ENCODE measurements at places on chromosomes 6 and 20.

DNA sequence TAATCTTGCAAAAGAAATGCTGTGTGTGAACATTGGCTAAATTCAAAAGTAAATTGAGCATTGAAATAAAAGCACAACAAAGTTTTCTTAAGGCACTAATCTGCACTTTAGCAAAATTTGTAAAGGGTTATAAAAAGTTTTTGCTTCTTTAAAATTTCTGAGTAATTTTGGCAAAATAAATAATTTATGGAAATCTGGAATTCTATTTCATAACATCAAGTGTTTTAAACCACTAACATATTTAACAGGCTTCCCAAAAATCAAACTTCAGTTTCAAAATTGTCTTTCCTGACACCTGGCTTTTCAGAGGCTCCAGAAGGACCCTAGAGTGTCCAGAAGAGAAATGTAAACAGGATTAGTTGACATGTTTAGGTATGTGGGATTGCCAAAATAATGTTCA, 4.5 kb upstream of the RNGTT start:
- peaks cover 13% of the 10 kb centered on the region for H3K4me1 ChIP-seq
- H3K4me3 ChIP-seq, result no peak overlapping the region
- no peak for DNase-seq
- H3K36me3 ChIP-seq, result peaks cover 8% of the 10 kb centered on the region
- H3K27me3 ChIP-seq, result no peaks in the 10 kb centered on the region

GRCh38 chr6:55652429-55652828, 73.4 kb upstream of the HMGCLL1 start:
- no peak overlapping the region for H3K4me3 ChIP-seq
- DNase-seq, result no peak
- no peak overlapping the region for H3K27ac ChIP-seq
- H3K27me3 ChIP-seq, result no peaks in the 10 kb centered on the region
- no peaks in the 10 kb centered on the region for H3K36me3 ChIP-seq

- H3K4me1 ChIP-seq, result peaks cover 2% of the 10 kb centered on the region
- H3K4me3 ChIP-seq, result no peak overlapping the region
- H3K27ac ChIP-seq, result no peak overlapping the region
- DNase-seq, result no peak
These were observed 114.5 kb downstream of the RNGTT start for GRCh38 chr6:88848870-88849269.

DNA sequence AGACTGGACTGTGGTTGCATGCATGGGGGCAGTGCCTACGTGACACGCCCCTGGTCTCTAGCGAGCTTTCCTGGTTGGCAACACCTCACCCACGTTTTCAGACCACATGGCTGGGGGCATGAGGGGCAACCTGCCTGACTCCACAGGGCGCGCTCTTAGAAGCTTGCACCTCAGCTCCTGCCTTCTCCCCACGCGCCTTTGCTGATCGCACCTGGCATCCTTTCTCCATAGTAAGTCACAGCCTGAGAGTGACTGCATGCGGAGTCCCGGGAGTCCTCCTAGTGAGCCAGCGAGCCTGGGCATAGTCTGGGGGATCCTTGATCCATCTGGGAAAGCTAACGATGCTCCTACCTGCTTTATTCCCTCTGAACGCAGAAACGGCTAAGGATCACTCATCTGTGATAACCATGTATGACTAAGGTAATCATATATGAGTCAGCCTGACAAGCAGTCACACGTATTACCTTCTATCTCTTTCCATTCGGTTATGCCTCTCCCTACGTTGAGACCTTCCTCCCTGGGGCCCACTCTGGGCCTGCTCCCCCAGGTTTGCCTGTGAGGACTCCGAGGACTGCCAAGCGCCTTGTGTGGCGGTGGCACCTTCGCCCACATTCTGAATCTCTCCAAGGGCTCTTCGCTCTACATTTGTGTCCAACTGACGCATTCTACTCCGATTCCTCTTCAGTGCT, 4.5 kb downstream of the TCFL5 start:
- no peaks in the 10 kb centered on the region for H3K27me3 ChIP-seq
- H3K36me3 ChIP-seq, result peaks cover 23% of the 10 kb centered on the region
- no peak for DNase-seq

DNA sequence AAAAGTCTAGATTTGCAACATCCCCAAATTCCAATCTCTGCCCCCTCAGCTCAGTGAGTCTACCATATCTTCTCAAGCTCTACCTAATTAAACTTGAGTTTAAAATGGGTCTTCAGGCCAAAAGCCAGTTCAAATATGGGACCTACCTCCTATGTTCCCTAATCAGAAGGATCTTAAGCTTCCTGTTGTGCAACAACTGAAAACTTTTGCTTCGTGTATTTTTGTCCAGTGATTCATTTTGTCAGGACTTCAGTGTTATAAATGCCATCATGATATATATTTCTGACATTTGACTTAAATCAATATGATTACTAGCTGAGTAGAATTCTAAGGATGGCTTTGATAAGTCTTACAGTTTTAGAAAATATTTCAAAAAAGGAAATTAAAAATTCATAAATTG, 622.6 kb upstream of the PTCHD4 start:
- H3K36me3 ChIP-seq, result no peaks in the 10 kb centered on the region
- no peaks in the 10 kb centered on the region for H3K27me3 ChIP-seq
- DNase-seq, result no peak
- no peak overlapping the region for H3K4me3 ChIP-seq
- H3K27ac ChIP-seq, result no peak overlapping the region
